ENCODE measurements at places on chromosomes 13 and 19. TPM values are rescaled to one million over a fixed set of nuclear protein-coding genes. Genes with fewer than 3 reads are reported as not detected.

DNA sequence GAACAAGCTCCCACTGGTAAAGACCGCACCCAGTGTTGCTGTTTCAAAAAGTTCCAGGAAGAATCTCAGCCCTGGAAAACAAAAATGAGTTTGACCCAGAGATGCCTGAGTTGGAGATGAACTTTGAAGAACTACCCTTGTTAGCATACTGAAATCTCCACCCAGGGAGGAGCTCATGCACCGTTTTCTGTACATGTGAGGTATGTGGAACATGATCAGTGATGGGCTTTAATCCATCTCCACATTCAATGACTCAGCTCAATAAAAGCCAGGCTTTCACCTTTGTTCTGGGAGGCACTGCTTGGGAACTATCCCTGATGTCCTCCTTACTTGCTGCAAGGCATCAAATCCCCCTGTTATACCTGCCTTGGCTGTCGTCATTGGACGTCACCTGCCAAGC lies 279.9 kb downstream of the UQCRFS1 start:
- no peaks in the 10 kb centered on the region for H3K36me3 ChIP-seq
- H3K4me3 ChIP-seq = no peak overlapping the region
- no peaks in the 10 kb centered on the region for H3K4me1 ChIP-seq
- no peak overlapping the region for H3K27ac ChIP-seq

GRCh38 chr19:18070181-18070580 lies 16.6 kb downstream of the IL12RB1 start:
- no peaks in the 10 kb centered on the region for H3K27me3 ChIP-seq
- DNase-seq = no peak
- peaks cover 7% of the 10 kb centered on the region for H3K4me1 ChIP-seq
- no peak overlapping the region for H3K27ac ChIP-seq
- H3K4me3 ChIP-seq = no peak overlapping the region
- H3K36me3 ChIP-seq = peaks cover 12% of the 10 kb centered on the region

DNA sequence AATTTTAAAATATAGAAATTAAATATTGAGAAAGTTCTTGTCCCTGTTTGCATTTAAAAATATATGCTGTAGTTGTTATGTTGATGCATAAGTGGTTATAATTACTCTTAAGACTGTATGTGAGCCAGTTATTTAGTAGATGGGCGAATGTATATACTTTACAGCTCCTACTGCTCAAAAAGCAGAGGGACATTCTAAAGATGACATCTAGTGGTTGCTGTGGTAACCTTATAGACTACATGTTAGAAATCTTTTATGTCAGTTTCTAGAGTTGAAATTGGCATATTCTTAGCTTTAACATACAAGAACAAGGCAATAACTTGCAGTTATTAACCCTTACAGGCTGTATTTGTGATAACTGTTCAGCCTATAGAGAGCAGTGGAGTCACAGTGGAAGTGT lies 160.5 kb downstream of the OLFM4 start:
- H3K27me3 ChIP-seq = no peaks in the 10 kb centered on the region
- no peaks in the 10 kb centered on the region for H3K4me1 ChIP-seq
- H3K4me3 ChIP-seq = no peak overlapping the region
- DNase-seq = no peak
- no peak overlapping the region for H3K27ac ChIP-seq
- no peaks in the 10 kb centered on the region for H3K36me3 ChIP-seq

DNA sequence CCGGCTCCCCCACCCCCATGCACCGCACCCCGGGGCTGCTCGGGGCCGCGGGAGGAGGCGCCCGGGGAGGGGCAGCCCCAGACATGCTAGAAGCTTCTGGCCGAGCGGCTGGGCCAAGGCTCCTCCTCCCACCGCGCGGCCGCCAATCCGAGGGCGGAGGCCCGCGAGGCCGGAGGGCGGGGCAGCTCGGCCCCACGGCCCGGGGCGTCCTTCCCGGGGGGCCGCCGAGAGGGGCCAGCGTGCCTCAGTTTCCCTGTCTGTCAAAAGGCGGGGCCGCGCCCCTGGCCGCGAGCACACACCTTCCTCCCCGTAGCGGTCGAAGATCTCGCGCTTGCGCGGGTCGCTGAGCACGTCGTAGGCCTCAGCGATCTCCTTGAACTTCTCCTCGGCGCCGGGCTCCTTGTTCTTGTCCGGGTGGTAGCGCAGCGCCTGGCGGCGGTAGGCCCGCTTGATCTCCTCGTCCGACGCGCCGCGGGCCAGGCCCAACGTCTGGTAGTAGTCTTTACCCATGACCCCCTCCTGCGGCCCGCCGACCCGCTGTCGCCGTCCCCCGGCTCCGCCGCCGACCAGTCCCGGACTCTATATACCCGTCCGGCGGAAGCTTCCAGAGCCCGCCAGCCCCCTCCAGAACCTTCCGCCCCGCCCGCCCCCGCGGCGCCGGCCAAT lies at the start of gene DNAJB1:
TSS of gene DNAJB1 (minus strand) at position 558 of the 666 bp plus-strand sequence. CDS start at position 510, 48 bp downstream.
- peaks cover 36% of the 10 kb centered on the region for H3K36me3 ChIP-seq
- H3K27ac ChIP-seq = peak within 1 kb of the TSS; percentile 97
- H3K4me1 ChIP-seq = peaks cover 60% of the 10 kb centered on the region

GRCh38 chr19:2099937-2100718 lies 3.4 kb downstream of the IZUMO4 start:
- H3K36me3 ChIP-seq = peaks cover 22% of the 10 kb centered on the region
- DNase-seq = no peak
- H3K27ac ChIP-seq = no peak overlapping the region
- H3K27me3 ChIP-seq = no peaks in the 10 kb centered on the region
- no peak overlapping the region for H3K4me3 ChIP-seq

GRCh38 chr13:26025771-26026170 lies 26.0 kb downstream of the SHISA2 start:
- H3K27ac ChIP-seq = no peak overlapping the region
- H3K4me1 ChIP-seq = no peaks in the 10 kb centered on the region
- no peak overlapping the region for H3K4me3 ChIP-seq
- H3K36me3 ChIP-seq = peaks cover 3% of the 10 kb centered on the region

- peaks cover 2% of the 10 kb centered on the region for H3K27me3 ChIP-seq
- H3K27ac ChIP-seq = no peak overlapping the region
- no peaks in the 10 kb centered on the region for H3K4me1 ChIP-seq
- no peaks in the 10 kb centered on the region for H3K36me3 ChIP-seq
Observed at GRCh38 chr13:71210861-71211260, 656.1 kb downstream of the DACH1 start.

- DNase-seq = no peak
- no peak overlapping the region for H3K4me3 ChIP-seq
- H3K4me1 ChIP-seq = peaks cover 36% of the 10 kb centered on the region
- H3K36me3 ChIP-seq = peaks cover 7% of the 10 kb centered on the region
Observed at GRCh38 chr19:41395355-41395754, 1.8 kb downstream of the EXOSC5 start.

DNA sequence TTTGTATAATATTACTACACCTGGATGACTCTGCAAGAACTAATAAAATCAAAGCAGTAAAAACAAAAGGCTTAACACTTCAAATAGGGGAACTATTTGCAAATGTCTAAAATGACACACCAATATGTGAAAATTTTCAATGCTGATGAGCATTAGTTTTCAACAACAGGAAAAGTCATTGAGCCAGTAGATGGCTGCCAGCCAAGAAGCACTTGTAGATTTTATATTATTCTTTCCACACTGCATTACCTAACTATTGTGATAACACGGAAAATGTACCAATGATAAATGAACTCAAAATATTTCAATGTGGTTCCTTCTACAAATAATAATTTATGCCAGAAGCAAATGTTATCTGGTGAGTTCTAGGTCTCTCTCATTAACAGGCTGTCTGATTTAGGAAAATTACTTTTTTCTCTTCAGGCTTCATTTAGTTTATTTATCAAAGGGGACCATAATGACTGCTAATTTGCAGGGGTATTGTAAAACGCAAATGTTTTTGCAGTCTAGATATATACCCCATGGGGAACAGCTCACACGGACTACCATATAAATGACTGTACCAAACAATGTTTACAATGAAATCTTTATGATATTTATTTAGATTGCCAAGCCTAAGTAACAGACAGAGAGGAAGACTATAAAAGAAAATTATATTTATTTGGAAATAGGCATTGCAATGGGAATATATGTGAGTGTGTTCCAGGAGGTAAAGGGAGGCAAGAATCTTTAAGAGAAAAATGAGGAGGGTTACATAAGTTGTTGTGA lies 407.8 kb downstream of the LIG4 start:
- no peaks in the 10 kb centered on the region for H3K4me1 ChIP-seq
- no peaks in the 10 kb centered on the region for H3K27me3 ChIP-seq
- DNase-seq = no peak
- no peaks in the 10 kb centered on the region for H3K36me3 ChIP-seq
- no peak overlapping the region for H3K27ac ChIP-seq
- no peak overlapping the region for H3K4me3 ChIP-seq

DNA sequence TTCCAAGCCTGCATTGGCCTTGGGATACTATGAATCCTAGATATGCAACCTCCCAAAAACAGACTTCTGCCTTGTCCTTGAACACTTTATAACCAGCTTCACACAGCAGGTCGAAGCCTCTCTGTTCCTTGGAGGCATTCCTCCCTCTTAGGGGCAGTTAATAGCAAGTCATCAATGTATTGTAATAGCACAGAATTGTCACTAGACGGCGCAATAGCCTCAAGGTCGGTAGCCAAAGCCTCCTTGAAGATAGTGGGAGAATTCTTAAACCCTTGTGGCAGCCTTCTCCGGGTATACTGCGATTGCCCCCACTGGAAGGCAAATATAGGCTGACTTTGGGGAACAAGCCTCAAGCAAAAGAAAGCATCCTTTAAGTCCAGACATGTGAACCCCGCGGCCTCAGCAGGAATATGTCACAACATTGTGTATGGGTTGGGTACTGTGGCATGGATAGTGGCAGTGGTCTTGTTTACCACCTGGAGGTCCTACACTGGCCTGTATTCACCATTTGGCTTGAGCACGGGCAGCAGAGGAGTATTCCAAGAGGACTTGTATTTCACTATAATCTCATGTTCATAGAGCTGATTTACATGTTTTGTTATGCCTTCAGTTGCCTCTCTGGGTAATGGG lies 61.1 kb downstream of the ZNF431 start:
- H3K27ac ChIP-seq = no peak overlapping the region
- H3K4me3 ChIP-seq = no peak overlapping the region
- H3K4me1 ChIP-seq = no peaks in the 10 kb centered on the region
- peak; percentile 36 for DNase-seq
- H3K27me3 ChIP-seq = peaks cover 1% of the 10 kb centered on the region

- H3K27me3 ChIP-seq = no peaks in the 10 kb centered on the region
- DNase-seq = no peak
- H3K4me1 ChIP-seq = peaks cover 7% of the 10 kb centered on the region
- peaks cover 4% of the 10 kb centered on the region for H3K36me3 ChIP-seq
Observed at GRCh38 chr13:95756072-95756471, 79.1 kb downstream of the DNAJC3 start.

DNA sequence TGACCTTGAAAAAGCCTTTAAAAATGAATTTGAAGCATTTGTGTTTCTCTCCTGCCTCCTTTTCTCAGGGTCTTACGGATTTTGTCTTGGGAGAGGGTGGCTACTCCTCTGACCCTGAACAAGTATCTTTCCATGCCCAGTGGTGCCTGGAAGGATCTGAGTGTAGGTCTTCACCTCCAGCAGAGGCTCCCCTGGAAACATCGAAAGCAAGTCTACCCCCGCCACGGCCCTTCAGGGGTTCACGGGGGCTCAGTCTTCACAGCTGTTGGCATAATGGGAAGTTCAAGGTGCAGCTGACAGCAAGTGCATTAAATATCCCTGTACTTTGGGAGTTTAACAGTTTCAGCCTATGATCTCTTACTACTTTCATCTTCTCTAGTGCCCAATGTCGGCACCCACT lies 42.7 kb upstream of the SLC15A1 start:
- peaks cover 67% of the 10 kb centered on the region for H3K36me3 ChIP-seq
- DNase-seq = no peak
- H3K4me1 ChIP-seq = no peaks in the 10 kb centered on the region
- no peak overlapping the region for H3K4me3 ChIP-seq

DNA sequence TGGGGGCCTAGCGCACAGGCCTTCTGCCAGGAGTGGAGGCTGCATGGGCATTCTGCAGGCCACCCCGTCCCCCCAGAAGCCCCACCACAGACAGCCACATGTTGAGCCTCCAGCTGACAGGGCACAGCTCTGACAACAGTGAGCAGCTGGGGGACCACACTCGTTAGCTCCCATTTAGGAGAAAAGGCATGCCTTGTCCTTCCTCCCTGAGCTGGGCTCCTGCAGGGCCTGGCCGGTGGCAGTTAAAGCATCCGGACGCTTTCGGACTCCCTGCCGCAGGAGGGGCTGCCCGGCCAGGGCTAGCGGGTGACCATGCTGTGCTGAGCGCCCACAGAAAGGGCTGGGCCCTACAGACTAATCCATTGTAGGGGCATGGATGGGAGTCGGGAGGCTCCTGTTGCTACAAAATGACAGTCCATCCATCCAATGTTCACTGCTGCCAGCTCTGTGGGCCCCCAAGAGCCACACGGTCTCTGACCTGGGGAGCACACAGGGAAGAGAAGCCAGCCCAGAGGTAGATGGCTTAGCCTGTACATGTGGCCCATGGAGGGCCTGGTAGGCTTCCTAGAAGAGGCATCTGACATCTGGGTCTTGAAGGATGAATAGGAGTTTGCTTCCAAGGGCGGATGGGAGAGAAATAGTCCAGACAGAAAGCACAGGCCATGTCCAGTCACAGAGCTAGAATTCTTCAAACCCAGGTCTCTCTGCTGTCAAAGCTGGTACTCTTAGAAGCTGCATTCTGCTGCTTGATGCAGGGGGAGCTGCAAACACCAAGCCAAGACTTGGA lies 116.5 kb upstream of the VSTM2B start:
- H3K27me3 ChIP-seq = peaks cover 4% of the 10 kb centered on the region
- DNase-seq = no peak
- H3K36me3 ChIP-seq = no peaks in the 10 kb centered on the region
- H3K27ac ChIP-seq = no peak overlapping the region

- H3K4me1 ChIP-seq = peaks cover 32% of the 10 kb centered on the region
- H3K36me3 ChIP-seq = peaks cover 10% of the 10 kb centered on the region
- no peaks in the 10 kb centered on the region for H3K27me3 ChIP-seq
- H3K4me3 ChIP-seq = peak overlapping the region; percentile 92
- H3K27ac ChIP-seq = peak overlapping the region; percentile 90
Observed at GRCh38 chr13:60164234-60164889, 634 bp upstream of the DIAPH3 start.

GRCh38 chr13:51955816-51956603 lies 55.2 kb downstream of the ATP7B start:
- DNase-seq = no peak
- H3K4me1 ChIP-seq = peaks cover 38% of the 10 kb centered on the region
- H3K27me3 ChIP-seq = no peaks in the 10 kb centered on the region
- H3K4me3 ChIP-seq = no peak overlapping the region
- no peaks in the 10 kb centered on the region for H3K36me3 ChIP-seq

NAA16 gene
- total RNA-seq = 23.2 TPM

FGF14 gene
- not detected for total RNA-seq

ABCA7 gene
- total RNA-seq = 29.3 TPM

URAD gene
- total RNA-seq = not detected

LYL1 gene
- total RNA-seq = 5.0 TPM

VASP gene
- total RNA-seq = 174 TPM

LAIR2 gene
- total RNA-seq = not detected

OLFM4 gene
- total RNA-seq = not detected

All from activated CD4-positive, alpha-beta memory T cell treated with anti-CD3 and anti-CD28 coated beads for 36 hours (primary cell).